Glutamatergic neuron (in vitro differentiated cells): ENCODE measurements at places on chromosomes 7 and 10. TPM values are rescaled to one million over a fixed set of nuclear protein-coding genes. Genes with fewer than 3 reads are reported as not detected.

- no peak overlapping the region for H3K4me3 ChIP-seq
- H3K27me3 ChIP-seq, result peaks cover 1% of the 10 kb centered on the region
- H3K36me3 ChIP-seq, result no peaks in the 10 kb centered on the region
Observed at GRCh38 chr7:101420436-101420835, 57.8 kb downstream of the COL26A1 start.

DNA sequence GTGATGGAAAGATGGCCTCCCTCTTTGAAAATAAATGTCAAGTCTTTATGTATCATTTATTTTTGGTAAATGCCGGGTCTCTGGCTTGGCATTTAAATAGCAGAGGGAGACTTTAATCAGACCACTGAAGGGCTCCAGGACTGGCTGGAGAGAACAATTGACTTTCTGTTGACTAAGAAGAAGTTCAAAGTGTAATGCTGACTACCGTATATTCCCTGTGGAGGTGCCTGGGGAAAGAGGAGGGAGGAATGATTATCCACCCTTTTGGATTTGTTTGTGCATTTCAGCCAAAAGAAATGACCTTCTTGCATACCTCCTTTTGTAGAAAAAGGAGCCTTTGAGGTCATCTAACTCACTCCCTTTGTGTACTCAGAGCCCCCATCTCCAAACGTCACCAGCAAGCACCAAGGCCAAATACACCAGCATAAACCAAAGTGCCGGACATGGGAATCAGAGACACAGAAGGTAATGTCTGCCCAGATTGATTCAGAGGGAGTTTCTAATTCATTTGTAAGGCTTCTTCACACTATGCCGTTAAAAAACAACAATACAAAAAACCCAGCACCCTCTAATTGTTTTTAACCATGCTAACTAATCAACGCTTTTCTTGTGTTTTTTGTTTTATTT, 75.2 kb downstream of the PRLHR start:
- no peaks in the 10 kb centered on the region for H3K27me3 ChIP-seq
- no peak overlapping the region for H3K4me3 ChIP-seq
- H3K27ac ChIP-seq, result no peak overlapping the region
- no peak for DNase-seq
- H3K4me1 ChIP-seq, result no peaks in the 10 kb centered on the region
- peaks cover 10% of the 10 kb centered on the region for H3K36me3 ChIP-seq

DNA sequence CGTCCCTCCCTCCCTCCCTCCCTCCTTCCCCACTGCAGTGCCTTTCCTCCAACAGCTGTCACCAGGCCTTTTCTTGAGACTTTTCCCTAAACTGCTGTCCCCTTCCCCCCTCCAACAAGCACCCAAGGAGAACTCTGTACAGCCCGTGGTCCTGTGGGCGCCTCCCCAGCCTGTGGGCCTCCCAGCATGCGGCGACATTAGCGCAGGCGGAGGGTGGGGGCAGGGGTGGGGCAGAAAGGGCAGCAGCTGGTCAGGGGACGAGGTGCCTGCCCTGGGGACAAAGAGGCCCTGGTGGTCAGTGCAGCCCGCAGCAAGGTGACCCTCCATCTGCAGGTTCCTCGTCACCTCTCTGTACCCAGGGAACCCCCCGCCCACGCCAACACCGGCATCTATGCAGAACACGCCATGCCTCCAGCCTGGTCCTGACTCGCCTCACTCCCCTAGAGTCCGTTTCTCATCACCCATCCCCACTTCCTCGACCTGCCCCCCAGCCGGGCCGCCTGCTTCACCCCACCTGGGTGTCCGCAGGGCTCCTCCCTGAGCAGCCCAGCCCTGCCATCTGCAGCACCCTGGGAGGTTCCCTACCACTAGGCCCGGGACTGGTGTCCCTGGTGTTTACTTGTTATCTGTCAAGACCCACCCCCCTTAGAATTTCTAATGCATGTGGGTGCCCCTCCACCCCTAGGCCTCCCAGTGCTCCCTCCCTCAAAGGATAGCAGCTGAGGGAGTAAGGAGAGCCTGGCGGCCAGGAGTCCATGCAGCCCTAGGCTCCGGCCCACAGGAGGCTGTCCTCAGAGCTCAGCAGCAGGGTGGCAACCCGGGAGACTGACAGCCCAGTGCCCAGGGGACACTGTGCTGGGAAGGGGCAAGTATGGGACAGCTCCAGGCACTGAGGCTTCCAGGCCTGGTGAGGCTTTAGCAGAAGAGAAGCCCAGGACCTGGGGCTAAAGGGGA, 147.8 kb downstream of the ARHGAP22 start:
- no peak overlapping the region for H3K4me3 ChIP-seq
- no peak for DNase-seq
- peaks cover 5% of the 10 kb centered on the region for H3K36me3 ChIP-seq
- peaks cover 4% of the 10 kb centered on the region for H3K4me1 ChIP-seq
- H3K27me3 ChIP-seq, result peaks cover 5% of the 10 kb centered on the region
- H3K27ac ChIP-seq, result no peak overlapping the region

GRCh38 chr10:114767101-114767985, 54.2 kb upstream of the FHIP2A start:
- H3K36me3 ChIP-seq, result no peaks in the 10 kb centered on the region
- no peak overlapping the region for H3K27ac ChIP-seq
- H3K4me1 ChIP-seq, result no peaks in the 10 kb centered on the region

GRCh38 chr10:91137822-91138221, 82.6 kb upstream of the PCGF5 start:
- no peaks in the 10 kb centered on the region for H3K36me3 ChIP-seq
- no peak overlapping the region for H3K4me3 ChIP-seq
- H3K4me1 ChIP-seq, result no peaks in the 10 kb centered on the region

DNA sequence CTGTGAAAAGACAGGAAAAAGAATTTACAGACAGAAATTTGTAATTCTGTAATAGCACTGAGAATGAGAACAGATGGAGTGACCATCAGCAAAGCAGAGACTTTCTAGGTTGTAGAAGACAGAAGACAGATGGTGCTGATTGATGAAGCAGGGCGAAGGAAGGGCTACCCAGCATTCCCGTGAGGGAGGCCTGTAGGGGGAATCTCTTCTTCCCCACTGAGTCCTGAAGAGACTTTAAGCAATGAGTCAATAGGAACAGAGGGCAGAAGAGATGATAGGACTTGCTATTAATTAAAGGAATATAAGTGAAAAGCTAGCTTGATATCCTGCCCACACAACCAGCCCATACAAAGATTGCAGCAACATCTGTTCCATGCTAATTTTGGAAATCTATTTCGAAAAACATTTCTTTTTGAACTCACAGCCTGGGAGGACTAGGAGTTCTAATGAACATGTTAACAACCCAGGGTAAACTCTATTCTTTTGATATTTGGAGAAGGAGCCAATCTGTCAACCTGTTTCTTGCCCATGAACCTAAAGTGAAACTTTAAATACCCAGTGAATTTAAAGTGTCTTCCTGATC, 44.1 kb downstream of the RALA start:
- H3K4me1 ChIP-seq, result peaks cover 41% of the 10 kb centered on the region
- DNase-seq, result peak; percentile 47
- peaks cover 8% of the 10 kb centered on the region for H3K36me3 ChIP-seq
- peaks cover 2% of the 10 kb centered on the region for H3K27me3 ChIP-seq
- peak overlapping the region; percentile 62 for H3K4me3 ChIP-seq
- peak overlapping the region; percentile 91 for H3K27ac ChIP-seq

Gene IFIT1B
- total RNA-seq, result not detected

Gene PRDX3
- 103 TPM for total RNA-seq

DNA sequence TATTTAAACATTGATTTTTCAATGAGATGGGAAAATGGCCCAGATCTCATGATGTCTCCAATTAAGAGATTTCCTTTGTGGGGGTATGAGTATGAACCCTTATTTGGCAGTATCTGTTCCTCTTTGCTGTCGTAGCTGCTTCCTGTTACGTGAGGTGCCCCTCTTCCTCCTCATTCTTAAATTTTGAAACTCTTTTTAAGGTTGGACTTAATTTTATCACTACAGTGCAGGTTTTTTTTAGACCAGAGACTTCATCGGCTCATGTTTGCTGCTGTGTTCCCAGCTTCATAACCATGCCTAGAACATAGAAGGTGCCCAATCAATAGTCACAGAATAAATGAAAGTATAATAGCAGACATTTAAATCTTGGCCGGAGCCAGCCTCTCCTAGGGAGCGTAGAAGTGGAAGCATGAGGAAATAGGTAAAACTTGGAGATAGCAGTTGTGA, 2.4 kb downstream of the MIOS start:
- H3K4me1 ChIP-seq, result peaks cover 11% of the 10 kb centered on the region
- H3K27me3 ChIP-seq, result no peaks in the 10 kb centered on the region
- peaks cover 12% of the 10 kb centered on the region for H3K36me3 ChIP-seq
- peak overlapping the region; percentile 7 for H3K27ac ChIP-seq

Gene NEURL1
- total RNA-seq, result 3.1 TPM
